ENCODE measurements at places on chromosomes 2 and 18.

- peak; percentile 39 for DNase-seq
Measured at GRCh38 chr18:23136326-23137096, 1.2 kb downstream of the CABLES1 start.

DNA sequence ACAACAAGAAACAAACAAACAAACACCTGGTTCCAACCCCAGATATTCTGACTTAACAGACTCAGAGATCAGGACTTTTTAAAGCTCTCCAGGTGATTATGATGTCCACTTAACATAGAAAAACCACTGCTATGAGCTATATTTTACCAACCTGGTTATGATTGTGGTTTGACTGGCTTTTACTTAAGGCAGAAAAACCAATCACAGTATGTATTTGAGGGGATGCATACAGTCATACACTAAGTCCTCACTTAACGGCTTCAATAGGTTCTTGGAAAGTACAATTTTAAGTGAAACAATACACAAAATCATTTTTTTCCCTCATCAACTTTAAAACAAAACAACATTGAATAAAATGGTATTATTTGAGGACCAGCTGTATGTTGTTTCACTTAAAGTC, 393.6 kb downstream of the ZEB2 start:
- DNase-seq: no peak

DNA sequence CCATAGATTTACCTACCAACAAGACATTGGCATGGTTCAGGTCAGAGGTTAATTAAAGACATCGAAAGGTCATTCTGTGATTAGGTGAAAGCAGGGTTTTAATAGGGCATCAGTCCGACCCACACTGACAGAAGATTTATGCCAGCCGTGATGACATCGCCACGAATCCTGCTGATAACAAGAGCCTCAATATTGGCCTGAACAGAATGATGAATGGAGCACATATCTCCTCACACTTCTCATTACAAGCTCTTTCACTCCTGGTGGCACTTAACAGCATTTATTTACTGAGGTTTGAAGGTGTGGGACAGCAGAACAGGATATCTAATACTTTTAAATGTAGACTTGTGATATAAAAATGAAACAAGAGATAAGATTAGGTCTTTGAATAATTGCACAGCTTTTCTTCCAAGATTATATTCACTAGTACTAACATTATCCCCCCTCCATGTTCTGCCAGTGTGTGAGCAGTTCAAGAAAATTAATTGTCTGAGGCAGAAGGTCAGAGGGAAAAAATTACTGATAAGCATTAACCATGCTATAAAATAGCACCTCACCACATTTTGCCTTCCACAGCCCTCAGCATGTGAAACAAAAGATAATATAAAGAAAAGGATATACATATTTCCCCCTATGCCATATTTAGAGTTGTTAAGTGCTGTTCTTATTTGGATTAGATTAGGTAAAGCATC, 23.1 kb upstream of the INSIG2 start:
- no peak for DNase-seq

DNA sequence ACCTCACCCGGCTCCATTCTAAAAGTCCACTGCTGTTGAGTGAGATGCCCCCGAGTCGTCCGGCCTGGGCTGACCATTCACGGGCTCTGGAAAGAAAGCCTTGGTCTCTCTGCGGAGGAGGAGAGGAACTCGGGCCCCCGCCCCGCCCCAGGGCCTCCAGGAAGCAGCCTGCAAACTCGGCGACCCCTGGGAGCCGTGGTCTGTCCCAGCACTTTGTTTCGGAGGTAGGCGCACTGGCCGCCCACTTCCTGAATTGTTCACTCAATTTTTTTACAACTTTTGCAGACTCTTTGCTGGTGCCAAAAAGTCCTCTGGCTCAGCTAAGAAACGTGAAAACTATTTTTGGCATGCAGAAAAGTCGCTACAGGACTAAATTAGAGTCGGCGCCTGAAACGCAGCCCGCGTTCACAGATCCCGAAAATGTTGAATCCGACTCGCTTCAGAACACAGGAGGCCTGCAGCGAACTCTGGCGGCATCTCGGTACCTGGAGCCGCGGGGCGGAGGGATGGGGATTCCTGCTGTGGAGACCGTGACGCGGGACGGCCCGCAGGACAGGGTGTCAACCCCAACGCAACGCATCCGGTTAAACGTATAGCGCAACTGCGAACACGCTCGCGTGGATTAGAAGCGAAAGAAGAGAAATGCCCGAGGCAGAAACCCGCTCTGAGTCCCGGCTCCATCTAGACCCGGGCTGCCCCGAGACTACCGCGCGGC, 1.5 kb downstream of the PXDN start:
- peak; percentile 94 for DNase-seq

DNA sequence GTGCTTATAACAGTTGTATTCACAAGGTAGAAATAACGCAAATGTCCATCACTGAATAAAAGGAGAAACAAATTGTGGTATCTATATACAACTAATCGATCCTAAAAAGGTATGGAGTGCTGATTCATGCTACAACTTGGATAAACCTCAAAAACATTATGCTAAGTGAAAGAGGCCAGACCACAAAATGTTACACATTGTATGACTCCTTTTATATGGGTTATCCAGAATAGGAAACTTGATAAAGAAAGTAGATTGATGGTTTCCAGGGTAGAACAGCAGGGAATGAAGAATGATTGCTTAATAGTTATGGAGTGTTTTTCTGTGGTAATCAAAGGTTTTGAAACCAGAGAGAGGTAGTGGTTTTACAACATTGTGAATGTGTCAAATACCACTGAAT, 432.2 kb upstream of the TRIB2 start:
- DNase-seq: peak; percentile 82

- DNase-seq: no peak
Measured at GRCh38 chr2:58466804-58467203, 225.7 kb upstream of the FANCL start.
